ENCODE measurements at places on chromosomes 11 and 22.

- DNase-seq = no peak
Observed at GRCh38 chr22:39983346-39983745, 11.4 kb upstream of the FAM83F start.

DNA sequence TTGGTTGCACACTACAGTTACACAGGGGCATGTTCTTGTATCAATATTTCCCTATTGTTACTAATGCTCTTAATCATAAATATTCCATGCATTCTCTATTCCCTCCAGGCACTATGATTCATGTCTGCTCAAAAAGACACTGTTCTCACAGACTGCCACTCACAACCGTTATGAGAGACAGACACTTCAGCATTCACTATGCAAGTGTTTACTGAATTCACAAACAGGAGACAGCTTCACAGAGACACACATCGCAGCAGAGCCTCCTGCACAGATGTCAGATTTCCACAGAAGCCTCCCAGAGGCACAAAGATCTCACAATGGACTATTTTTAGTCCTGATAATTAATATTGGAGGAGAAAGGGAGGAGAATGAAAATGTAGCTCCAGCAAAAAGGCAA is 930.4 kb downstream of the OPCML start:
- DNase-seq = no peak

GRCh38 chr11:115761348-115761747 is 257.1 kb upstream of the CADM1 start:
- DNase-seq = no peak

DNA sequence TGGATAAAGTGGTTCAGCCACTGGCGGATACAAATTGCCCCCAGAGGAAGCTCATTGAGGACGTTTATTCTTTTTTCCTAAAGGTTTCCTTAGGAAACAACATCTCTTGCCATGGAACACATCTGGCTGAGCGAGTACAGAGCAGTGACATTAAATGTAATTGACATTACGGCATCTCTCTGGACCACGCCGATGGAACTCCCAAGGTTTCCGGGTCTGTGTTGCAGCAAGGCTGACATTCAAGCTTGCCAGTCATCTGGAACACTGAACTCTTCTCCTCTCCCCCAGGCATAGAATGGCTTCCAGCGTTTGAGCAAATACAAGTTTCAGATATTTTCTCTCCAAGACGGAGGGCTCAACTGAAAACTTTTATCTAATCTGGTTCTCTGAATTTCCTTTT is 42.1 kb downstream of the CLMP start:
- DNase-seq = peak; percentile 35

DNA sequence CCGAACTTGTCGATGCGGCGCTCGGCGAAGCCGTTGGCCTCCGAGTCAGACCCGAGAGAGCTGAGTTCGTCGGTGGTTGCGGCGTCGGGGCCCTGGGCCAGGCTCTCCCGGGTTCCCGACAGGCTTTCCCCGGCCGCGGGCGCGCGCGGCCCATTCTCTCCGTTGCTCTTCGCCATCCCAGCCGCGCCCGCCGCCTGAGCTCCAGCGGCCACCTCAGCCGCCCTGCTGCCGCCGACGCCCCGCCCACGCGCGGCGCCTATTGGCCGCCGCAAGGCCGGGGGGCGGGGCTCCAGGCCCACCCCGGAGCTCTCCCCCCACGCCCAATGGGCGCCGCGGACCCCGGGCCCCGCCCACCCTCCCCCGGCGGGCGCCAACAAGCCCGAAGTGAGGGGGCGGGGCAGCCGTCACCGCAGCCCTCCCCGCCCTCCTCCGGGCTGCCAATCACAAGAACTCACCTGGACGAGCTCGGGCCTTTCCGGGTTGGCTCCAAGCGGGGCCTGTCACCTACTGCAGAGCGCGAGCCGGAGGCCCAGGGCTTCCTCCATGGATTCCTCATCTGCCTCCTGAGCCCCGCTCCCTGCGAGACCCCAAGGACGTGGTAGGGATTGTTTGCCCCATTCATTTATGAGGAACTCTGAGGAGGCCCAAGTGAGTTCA is at the start of gene TBC1D10A:
Gene TBC1D10A (minus strand): TSS at position 236 of the 657 bp plus-strand sequence. CDS start 60 bp downstream, at position 176.
- DNase-seq = peak; percentile 92

GRCh38 chr11:116910378-116910777 is 73.0 kb upstream of the APOA1 start:
- no peak for DNase-seq

- DNase-seq = no peak
Observed at GRCh38 chr22:28973352-28973751, 88.3 kb downstream of the C22orf31 start.

- no peak for DNase-seq
Observed at GRCh38 chr11:109956124-109956793, 136.9 kb upstream of the ZC3H12C start.

- no peak for DNase-seq
Observed at GRCh38 chr11:77040889-77041288, 6.7 kb downstream of the B3GNT6 start.

GRCh38 chr11:1557904-1558774 is 13.9 kb downstream of the DUSP8 start:
- peak; percentile 74 for DNase-seq

DNA sequence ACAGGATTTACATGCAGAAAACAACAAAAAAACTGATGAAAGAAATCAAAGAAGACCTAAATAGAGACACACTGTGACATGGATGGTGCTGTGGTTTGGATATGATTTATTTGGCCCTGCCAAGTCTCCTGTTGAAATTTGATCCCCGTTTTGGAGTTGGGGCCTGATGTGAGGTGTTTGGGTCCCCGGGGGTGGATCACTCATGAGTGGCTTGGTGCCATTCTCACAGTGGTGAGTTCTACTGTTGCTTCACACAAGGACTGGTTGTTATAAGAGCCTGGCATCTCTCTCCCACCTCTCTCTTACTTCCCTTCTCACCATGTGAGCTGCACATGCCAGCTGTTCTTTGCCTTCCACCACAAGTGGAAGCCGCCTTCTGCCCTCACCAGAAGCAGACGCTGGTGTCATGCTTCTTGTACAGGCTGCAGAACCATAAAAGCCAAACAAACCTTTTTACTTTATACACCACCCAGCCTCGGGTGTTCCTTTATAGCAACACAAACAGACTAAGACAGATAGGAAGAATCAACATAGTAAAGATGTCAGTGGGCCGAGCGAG is 7.8 kb upstream of the RTL6 start:
- no peak for DNase-seq

DNA sequence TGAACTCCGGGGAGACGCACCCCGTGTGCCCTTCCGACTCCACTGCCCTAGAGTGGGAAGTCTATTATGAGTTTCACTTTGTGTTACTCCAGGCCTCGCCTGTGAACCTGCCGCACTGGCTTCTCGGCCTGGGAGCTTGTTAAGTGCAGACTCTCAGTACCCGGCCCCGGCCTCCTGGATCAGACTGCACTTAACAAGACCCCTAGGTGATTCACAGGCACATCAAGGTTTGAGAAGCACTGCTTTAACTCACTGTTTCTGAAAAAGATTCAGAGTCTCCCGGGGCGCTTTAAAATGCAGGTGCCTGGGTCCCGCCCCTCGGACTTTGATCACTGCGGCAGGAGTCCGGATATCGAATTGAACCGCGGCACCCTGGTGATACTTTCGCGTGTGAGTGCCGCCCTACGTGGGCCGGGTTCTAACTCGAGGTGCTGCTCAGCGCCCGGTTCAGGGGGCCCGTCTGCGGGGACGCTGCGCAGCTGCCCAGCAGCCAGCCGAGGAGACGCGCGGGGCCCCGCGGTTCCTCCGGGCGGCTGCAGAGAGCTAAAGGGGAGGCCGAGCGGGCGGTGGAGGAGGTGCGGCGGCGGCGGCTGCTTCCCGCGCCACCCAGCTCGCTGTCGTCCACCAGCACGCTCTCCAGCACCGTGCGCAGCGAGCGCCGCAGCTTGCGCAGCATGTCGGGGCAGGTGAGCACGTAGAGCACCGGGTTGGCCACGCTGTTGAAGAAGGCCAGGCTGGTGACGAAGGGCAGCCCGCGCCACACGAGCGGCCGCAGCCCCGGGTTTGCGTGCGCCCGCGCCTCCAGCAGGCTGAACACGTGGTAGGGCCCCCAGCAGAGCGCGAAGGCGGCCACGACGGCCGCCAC is 3.4 kb downstream of the PTGDR2 start:
- DNase-seq = no peak
